Muscle of back (tissue), 13 donors: ENCODE measurements at places on chromosomes 7 and 10.

DNA sequence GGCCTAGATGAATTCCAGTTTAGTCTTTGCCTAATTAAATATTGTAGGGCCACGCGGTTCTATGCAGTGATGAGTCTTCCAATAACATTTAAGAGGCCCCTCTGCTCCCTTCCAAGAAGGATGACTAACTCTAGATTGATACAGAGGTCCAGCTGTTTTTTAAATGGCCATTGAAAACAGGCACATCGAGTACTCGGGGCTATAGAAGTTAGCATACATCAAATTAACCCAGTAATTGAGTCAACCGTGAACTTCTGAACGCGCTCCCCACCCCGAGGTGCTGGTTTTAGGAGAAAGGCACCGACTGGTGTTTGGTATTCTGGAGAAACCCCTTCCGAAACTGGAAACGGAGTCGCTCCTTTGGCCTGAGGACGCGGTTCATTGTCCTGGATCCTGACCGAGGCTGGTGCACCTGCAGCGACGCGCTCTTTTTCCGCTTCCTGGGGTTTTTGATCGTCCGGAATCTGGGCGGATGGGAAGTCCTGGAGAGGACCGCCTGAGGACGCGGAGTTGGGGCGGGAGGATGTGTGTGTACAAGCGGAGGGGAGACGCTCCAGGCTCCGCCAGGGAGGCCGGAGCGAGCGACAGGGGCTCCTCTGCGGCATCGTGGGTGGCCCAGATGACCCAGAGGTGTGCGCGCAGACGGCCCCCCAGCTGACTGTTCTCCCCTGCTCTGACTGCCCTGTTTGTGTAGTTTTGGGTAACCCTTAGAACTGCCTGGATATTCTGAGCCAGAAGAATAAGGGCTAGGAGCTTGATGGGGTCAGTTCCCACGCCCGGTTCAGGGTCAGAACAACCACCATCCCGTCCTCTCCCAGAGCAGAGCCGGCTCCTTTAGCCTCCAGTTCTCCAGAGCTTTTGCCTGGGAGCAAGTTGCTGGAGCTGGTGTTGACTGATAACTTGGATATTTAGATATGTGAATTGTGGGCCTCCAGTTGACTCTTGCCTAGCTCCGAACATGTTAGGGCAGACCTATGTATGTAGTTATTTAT, 711 bp downstream of the FAM221A start:
- peak; percentile 81 for DNase-seq

- no peak for DNase-seq
Measured at GRCh38 chr7:141943846-141944245, 2.9 kb downstream of the CLEC5A start.

DNA sequence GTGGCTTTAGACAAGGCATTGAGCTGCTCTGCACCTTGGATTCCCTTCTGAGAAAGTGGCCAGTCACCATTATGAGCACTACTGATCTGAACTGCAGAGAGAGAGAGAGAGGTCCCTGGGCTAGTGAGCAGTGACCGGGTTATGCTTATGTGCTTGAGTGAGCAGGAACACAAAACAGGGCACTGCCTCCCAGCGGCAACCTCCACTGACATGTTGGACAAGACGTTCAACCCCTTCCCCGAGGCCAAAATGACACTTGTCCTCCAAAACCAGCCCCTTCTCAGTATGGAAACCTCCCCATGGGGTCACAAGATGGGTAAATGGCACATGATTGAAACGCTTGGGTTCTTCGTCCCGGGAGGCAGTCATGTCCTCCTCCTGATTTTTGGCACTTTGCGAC, 339.4 kb upstream of the ZMIZ1 start:
- DNase-seq, result no peak

- DNase-seq, result no peak
Measured at GRCh38 chr10:127524908-127525665, 24.0 kb upstream of the NPS start.

DNA sequence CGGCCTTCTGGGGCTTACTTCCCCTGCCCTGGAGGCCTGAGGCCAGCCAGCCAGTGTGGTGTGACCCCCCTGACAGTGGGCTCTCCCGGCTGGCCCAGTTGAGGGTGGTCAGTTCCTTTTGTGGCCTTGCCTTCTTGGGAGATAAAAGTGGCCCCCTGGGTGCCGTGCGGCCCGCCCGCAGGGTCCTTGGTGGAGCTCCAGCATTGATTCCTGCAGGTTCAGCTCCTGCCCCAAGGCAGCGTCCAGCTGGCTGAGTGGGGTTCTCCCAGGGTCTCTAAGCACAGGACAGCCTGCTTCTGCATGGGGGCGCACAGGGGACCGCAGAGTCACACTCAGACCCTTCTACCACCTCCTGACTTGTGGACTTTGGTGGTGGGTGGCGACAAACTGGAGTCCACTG, 62.1 kb downstream of the CUX1 start:
- DNase-seq, result no peak

DNA sequence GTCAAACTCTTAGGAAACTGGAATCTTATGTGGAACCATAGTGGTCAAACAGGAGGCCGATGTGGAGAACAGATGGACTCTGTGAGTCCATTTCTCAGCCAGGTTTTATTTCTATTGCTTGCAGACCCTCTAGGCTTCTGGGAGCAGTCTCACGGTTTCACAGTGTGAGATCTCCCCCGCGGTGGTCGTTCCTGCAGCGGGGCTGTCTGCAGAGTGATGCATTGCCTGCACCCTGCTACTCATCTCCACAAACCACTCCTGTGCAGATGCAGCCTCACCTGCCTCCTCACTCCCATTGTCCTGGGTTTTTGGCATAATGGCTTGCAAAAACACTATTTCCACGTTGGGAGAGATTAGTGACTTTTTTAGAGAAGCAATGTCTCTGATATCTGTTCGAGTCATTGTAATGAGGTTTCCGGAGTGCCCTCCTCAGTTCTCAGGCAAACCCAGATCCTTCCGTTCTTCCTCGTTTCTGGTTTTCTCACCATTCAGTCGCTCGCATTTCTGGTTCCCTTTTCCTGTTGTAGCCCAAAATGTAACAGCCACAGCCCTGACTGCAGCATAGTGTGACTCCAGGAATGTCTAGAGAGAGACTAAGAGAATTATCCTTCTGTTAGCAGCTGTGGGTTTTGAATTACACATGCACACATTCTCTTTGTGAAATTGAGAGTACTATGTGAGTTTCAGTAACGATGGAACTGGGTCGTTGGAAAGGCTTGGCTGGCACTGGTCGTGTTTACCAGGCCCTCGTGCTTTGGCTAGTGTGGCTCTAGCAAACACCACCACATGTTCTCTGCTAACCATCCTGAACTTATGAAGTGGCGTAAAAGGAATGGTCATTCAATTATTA, 30.2 kb downstream of the ACADSB start:
- no peak for DNase-seq

GRCh38 chr10:124449170-124450011, 444 bp downstream of the NKX1-2 start:
- DNase-seq, result no peak

- no peak for DNase-seq
Measured at GRCh38 chr7:135957627-135958026, 19.5 kb downstream of the MTPN start.

DNA sequence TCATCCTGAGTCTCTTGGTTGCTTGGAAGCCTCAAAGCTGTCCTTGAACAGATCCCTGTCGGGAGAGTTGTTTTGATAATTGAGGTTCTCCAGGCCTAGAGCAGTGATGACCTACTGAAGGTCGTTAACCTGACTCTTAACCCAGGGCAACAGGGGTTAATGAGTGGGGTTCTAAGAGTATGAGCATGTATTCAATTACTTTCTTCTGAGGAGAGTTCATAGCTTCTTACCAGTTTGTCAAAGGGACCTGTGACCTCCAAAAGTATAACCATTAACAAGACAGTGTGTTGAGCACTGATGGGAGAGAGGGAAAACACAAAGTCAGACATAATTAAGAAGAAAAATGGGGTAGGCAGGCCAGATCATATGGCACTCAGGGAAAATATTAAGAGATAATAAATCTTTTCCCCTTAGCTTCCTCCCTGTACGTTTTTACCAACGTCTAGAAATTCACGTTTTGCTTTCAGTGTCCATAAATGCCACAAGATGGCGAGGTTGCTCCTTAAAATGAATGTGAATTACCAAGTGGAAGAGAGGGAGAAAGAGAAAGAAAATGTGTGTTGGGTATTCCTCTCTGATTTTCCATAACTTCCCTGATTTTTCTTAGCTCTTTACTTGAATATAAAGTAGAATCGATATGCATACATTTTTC, 97.6 kb downstream of the SUGCT start:
- peak; percentile 54 for DNase-seq

- DNase-seq, result no peak
Measured at GRCh38 chr10:88989423-88989822, 1.2 kb upstream of the FAS start.

GRCh38 chr7:33325754-33326484, 196.6 kb downstream of the BBS9 start:
- DNase-seq, result no peak

DNA sequence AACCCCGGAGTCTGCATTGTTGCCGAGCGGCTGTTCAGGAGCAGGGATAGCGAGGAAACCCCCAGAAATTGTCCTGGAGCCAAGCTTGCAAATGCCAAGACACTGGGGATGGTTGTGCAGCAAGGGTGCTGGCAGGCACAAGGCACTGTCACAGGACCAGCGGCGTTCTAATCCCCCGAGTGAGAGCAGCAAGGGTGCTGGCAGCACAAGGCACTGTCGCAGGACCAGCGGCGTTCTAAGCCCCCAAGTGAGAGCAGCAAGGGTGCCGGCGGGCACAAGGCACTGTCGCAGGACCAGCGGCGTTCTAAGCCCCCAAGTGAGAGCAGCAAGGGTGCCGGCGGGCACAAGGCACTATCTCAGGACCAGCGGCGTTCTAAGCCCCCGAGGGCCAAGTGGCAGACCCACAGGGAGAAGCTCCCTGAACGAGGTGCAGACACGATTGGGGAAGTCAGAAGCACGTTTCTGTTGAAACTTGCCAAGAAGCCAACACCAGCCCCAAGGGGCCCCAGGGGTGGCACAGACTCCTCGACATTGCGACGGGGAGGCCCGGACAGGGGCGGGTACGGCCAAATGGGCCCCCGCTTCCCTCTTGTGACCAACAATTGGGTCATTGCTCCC, 40.4 kb upstream of the INPP5A start:
- DNase-seq, result no peak

- DNase-seq, result no peak
Measured at GRCh38 chr10:95241533-95241932, 47.5 kb downstream of the ACSM6 start.

- no peak for DNase-seq
Measured at GRCh38 chr10:99742254-99742653, 10.2 kb downstream of the CUTC start.

DNA sequence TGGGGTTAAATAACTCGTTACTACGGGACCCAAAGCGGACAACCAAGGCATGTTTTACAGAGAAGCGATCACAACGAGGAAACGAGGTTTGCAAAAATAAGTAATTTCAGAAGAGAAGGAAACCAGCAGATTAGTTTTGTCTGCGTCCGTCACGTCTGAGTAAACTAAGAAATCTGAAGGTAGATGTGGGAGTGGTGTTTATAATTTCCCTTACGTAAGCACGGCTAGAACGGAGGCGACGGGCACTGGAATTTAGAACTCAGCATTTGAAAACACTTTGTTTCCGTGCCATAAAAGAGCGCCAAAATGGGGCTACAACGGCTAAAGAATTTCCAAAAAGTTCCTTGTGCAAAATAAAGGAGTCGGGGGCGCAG, 718 bp upstream of the UMAD1 start:
- no peak for DNase-seq

DNA sequence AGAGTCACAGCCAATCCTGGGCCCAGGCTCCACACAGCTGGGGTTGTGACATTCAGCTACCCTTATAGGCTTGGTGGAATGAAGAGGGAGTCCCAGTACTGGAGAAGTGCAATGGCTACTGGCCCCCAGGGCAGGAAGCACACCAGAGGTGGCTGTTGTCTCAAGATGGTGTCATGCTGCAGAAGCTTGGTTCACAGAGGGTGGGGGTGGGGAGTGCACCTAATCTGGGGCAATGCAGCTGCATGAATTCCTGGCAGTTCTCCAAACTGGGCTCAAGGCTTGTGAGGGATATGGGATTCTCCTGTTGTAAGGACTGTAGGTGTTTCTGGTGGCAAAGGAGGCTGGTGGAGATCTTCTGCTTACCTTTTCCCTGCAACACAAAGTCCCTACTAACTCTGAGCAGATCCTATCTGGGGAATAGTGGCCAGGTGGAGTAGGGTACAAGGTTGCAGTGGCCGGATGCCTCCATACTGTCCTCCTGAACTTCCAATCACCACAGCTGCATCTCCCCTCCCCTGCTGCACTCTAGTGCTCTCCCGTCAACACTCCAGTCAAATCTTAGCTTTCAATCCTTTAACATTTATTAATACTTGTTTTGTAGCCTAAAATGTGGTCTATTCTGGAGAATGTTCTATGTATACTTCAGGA, 27.4 kb upstream of the PLA2G12B start:
- DNase-seq, result no peak

DNA sequence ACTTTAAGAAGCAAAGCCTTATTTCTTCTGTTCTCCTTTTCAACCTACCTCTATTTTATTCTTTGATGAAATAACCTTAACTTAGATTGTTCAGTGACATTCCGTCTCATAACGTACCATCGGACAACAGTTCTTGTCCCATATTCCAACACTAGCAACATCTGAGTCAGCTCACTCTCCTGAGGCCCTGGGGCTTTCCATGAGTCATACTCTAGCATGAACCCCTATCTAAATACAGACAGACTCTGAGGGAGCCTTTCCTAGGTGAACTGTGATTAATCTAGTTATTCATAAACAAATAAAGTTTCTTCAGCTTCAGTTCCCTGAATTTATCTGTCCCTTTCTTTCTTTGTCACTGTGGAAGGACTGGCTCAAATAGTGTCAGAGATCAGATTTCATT, 168.7 kb upstream of the LYZL1 start:
- no peak for DNase-seq

GRCh38 chr7:32023376-32023775, 46.8 kb downstream of the PDE1C start:
- DNase-seq, result no peak

DNA sequence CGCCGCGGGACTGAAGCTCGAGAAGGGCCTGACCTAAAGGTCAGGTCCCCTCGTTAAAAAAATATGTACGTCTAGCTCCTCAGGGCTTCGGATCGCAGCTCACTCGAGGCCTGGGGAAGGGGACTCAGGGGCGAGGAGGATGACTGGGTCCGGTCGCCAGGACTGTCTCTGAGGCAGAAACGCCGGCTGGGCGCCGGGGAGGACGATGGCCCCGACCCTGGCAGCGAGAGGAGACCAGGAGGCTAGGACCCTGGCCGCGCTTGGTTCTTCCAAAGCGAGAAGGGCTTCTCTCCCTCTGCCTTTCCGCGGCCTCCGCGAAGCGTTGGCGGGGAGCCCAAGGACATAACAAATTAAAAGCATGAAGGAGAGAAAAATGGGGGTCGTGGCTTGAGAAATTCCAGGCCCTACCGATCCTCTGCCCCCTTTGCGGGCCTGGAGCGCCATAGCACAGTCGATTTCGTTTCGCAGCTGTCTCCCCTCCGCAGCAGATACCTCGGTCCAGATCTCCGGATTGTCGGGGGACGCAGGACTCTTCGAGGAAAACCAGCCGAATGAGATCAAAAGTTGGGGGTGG, 3.1 kb downstream of the NKX2-3 start:
- peak; percentile 48 for DNase-seq

DNA sequence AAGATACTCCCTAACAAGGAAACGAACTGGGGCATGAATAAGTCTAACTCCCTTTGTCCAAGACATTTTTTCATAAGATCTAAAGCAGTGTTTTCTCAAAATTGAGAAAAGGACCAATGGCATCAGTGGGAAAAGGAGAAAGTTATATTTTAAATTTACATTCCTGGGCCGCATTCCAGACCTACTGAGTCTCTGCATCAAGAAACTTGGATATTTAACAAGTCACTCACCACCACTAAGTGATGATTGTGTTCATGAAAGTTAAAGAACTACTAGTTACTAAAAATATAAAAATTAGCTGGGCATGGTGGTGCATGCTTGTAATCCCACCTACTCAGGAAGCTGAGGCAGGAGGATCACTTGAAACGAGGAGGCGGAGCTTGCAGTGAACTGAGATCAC, 149.6 kb upstream of the MEOX2 start:
- DNase-seq, result no peak
